Right cardiac atrium (tissue), 5 donors: ENCODE measurements at places on chromosomes 5 and 9.

GRCh38 chr5:176360894-176361436 is 599 bp downstream of the KIAA1191 start:
- DNase-seq: no peak

- no peak for DNase-seq
Observed at GRCh38 chr5:139882316-139882715, 86.7 kb downstream of the PSD2 start.

GRCh38 chr5:2007878-2008501 is 125.3 kb upstream of the IRX4 start:
- DNase-seq: peak; percentile 68

- DNase-seq: no peak
Observed at GRCh38 chr9:120723565-120723964, 9.3 kb upstream of the MEGF9 start.

- DNase-seq: no peak
Observed at GRCh38 chr9:87545858-87546257, 48.2 kb downstream of the DAPK1 start.

DNA sequence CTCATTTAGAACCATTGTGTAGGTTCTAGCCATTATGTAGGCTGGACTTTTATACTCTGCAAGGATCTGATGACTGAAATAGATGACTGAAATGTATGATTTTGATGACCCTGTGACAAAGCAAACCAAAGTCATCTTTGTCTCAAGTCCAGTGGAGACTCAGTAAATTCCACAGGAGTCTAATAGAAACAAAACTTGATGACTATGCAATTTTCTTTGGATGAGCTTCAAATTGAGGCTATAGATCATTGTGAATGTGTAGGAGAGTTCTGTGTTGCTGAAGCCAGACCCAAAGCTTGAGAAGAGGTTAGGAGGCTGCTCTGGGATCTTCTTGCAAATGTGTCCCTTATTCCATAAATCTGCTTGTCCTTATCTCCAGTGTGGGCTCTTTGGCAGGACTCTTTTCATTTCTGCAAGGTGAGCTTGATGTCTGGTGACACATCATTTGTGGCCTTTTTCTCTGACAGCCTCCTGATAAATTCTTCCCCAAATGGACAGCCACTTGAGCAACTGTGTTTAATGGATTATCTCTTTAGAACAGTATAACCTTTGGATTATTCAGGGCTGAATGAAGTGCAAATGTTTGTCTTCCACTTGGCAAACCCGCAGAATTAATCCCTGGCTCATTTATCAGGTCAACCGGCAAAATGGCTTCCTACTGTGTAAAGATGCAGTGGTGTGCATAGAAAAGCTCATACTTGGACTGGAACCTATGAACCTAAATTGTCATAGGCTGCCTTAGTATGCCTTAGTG is 235.1 kb upstream of the ANKH start:
- DNase-seq: no peak

DNA sequence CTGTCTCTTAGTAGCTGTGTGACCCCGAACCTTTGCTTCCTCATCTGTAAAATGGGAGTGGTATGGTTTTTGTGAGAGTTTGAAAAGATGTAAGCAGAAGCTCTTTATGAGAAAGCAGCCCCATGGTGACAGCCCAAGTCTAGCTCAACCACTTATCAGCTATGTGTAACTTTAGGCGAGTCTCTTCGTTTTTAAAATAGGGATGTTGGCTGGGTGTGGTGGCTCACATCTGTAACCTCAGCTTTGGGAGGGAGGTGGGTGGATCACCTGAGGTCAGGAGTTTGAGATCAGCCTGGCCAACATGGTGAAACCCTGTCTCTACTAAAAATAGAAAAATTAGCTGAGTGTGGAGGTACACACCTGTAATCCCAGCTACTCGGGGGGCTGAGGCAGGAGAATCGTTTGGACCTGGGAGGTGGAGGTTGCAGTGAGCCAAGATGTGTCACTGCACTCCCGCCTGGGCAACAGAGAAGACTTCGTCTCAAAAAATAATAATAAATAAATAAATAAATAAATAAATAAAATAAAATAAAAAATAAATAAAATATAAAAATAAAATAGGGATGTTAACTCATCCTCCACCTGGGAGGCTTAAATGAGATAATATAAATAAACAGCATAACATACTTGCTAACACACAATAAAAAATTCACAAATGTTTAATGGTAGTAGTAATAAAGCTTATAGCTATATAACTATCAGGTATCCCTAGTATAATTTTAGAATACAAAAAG is 71.7 kb downstream of the APBA1 start:
- no peak for DNase-seq

GRCh38 chr5:81300921-81301270 is 491 bp upstream of the ZCCHC9 start:
- no peak for DNase-seq

GRCh38 chr9:36659500-36659899 is 86.8 kb downstream of the MELK start:
- no peak for DNase-seq

- DNase-seq: peak; percentile 75
Observed at GRCh38 chr9:128636024-128636390, 20.6 kb downstream of the DYNC2I2 start.

GRCh38 chr9:3419893-3420292 is 105.9 kb downstream of the RFX3 start:
- DNase-seq: no peak

DNA sequence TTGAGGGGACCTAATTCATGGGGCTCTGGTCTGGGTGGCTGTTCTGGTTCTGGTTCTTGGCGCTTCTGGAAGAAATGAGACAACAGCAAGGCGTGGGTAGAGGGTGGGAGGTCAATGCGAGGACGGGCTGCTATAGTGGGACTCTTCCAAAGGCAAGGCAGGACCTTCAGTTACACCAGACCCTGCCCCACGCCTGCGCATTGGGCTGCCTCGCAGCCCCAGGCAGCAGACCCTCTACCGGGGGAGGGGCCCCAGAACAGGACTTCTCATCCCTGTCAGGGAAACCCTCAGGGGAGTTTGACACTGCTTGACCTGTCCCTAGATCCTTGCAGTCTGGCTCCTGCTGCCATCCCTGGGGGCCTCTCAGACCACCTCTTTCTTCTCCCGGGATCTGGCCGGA is 18.5 kb downstream of the CCDC69 start:
- DNase-seq: no peak

DNA sequence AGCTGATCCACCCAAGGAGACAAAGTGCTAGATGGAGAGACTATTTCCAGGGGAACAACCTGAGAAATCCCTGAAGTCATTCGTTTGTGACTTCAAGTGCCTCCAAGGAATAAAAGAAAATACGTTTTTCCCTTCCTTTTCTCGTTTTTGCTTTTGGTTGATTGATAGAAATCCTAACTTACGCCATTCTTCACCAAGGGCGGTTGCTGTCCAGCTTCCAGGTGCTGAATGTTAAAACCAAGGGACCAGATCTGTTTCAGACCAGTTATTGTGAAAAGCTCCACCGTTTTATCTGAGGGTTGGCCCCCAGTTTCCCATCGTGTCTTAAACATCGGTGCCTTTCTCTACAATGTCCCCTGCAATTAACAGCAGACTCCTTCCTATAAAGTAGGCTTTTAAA is 600.7 kb upstream of the SGCD start:
- DNase-seq: peak; percentile 23

DNA sequence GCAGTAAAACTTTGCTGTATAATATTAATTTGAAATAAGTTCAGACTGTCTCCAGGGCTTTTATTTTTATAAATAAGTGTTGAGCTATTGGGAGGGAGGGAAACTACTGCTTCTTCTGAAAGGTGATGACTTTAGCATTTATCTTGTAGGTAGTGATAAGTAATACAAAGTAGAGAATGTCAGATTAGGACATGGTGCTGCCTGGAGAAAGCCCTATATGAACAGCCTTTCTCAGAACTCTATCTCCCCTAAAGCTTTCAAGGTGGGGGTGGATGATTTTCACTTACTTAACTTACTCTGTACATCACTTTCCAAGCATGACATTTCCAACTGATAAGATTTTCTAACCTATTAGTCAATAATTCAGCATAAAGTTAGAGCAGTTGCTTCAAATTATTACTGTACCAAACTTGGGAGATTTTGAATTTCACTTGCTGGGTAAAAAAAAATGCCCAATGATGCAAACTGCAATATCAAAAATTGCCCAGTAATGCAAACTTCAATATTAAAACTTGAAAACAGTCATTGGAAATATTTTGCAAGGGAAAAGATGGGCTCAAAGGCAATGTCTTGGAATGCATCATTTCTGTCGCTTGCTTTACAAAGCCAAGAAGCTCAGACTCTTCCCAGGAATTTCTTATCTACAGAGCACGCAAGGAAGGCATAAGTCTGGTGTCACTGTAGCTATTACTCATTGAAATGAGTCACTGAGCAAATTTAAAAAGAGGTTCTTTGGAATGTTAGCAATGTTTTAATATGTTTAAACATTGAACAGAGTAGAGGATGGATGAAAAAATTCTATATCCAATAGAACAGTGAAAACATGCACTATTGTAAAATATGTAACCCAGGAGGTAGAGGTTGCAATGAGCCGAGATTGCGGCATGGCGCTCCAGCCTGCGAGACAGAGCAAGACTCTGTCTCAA is 569.5 kb downstream of the PSAT1 start:
- DNase-seq: no peak
